ENCODE measurements at places on chromosomes 12 and 14.

- DNase-seq: no peak
These were observed 1.1 kb downstream of the CCDC91 start for GRCh38 chr12:28191051-28192048.

GRCh38 chr14:102568115-102568614 lies 24.3 kb upstream of the RCOR1 start:
- no peak for DNase-seq

DNA sequence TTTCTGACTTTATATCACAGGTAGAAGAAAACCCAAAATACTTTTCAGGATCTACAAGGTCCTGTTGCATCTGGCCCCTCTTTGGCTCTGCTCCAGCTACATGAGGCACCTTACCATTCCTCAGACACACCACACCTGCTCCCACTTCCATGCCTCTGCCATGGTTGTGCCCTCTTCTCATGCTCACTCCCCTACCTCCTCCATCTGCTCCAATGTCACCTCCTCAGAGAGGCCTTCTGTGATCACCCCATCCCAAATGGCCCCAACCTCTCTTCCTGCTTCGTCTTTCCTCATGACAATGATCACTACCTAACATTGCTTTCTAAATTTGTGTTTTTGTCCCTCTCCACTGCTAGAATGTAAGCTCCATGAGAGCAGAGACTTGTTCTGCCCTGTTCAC lies 174.3 kb downstream of the ANO2 start:
- no peak for DNase-seq

DNA sequence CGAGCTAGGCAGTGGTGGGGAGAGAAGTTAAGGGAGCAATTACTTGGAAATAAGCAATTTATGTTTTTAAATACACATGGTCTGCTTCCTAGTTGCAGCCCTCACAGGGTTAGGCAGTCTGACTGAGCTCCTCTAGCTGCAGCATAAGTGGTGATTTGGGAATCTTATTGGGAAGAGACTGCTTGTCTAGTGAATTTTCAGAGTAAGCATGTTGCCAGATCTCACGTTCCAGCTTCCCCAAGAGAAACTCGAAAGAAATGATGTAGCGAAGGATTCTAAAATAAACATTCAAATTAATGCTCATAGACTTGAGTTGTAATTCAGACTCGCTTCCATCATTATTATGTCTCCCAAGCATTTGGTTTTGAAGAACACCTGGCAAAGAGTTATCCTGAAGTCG lies 440.2 kb downstream of the ATP23 start:
- DNase-seq: no peak

GRCh38 chr12:82578725-82579124 lies 108.0 kb upstream of the TMTC2 start:
- no peak for DNase-seq

- no peak for DNase-seq
These were observed 632 bp downstream of the UBR7 start for GRCh38 chr14:93207468-93208308.
